Fibroblast of skin of left quadriceps (primary cell): ENCODE measurements at places on chromosomes 4 and X.

DNA sequence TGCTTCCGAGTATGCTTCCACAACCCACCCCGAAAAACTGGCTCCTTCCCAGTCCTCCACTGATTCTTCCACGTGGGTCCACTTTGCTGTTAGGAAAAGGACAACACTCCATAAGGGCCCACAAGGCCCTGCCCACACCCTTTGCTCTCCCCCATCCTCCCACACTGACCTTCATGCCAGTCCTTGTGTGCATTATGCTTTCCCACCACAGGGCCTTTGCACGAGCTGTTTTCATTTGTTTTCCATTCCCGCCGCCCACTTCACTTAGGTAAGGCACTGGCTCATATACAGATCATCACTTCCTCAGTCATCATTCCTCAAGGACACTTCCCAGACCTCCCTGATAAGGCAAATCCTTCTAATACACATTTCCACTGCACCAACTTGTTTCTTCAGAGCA lies 16.8 kb upstream of the SEL1L3 start:
- no peak for DNase-seq

- DNase-seq, result no peak
Observed at GRCh38 chr4:154616287-154616686, 3.8 kb upstream of the FGG start.

DNA sequence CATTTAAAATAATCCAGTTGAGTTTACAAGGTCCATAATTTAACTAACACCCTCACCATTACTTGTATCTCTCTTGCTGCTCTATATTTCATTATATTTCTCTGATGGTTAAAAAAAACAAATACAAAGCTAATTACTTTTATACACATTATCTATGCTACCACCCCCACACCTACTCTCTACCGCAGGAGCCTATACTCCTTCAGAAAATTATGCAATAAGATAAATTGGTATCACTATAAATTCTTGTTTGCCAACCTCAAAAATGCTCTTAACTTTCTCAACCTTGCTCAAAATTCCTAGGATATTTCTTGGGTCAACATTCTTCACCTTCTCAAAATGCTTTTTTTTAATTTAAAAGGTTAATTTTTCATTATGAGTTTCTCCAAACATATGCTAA lies 282.7 kb downstream of the KCTD8 start:
- DNase-seq, result no peak

DNA sequence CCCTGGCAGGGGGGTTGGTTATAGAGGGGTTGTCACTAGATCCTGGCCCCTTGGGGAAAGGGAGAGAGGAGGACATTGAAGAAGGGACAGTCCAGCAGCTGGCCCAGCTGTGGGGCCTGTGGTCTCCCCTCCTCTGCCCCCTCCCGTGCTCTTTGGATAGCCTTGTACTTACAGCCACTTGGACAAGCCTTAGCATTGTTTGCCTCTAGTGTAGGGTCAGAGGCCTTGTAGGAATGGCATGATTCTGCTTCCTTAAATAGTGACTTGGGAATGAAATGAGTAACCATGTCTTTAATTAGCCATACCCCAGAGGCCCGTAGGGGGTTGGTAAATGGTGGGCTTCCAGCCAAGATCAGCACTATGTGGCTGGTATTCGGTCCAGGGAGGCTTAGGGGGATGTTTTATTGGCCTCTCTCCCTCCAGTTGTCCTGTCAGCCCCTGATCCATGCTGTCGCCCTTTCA lies 230.6 kb downstream of the PTTG2 start:
- peak; percentile 62 for DNase-seq

GRCh38 chr4:168174308-168174707 lies 82.0 kb downstream of the ANXA10 start:
- DNase-seq, result no peak

DNA sequence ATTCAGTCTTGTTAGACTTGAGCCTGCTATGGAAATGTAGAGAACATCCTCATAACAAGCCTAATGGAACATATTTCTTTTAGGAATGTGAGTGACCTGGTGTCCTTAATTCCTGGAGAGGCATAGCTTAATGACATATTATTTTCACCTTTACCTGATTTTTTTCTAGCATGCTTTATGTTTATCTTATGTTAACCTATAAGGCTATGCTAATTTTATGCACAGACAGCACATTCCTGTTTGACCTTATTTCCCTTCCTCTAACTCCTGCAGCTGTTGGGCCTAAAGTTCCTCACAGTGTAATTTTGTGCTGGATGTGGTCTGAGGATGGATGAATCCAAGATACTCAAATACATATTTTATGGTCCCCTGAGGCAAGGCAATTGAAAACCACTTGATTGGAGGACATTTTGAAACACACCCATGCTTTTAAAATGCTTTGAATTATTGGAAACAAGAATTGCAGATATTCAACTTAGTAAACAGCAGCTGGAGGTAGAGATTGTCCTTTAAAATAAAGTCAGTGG lies 111.5 kb downstream of the LARP7 start:
- no peak for DNase-seq

- DNase-seq, result no peak
Observed at GRCh38 chr4:58849026-58849425, 1738.8 kb upstream of the IGFBP7 start.

GRCh38 chrX:17967888-17968287 lies 106.8 kb upstream of the RAI2 start:
- no peak for DNase-seq
